ENCODE measurements at places on chromosomes 7 and 10. TPM values are rescaled to one million over a fixed set of nuclear protein-coding genes. Genes with fewer than 3 reads are reported as not detected.

Gene SDK1
- total RNA-seq: 33.1 TPM

DNA sequence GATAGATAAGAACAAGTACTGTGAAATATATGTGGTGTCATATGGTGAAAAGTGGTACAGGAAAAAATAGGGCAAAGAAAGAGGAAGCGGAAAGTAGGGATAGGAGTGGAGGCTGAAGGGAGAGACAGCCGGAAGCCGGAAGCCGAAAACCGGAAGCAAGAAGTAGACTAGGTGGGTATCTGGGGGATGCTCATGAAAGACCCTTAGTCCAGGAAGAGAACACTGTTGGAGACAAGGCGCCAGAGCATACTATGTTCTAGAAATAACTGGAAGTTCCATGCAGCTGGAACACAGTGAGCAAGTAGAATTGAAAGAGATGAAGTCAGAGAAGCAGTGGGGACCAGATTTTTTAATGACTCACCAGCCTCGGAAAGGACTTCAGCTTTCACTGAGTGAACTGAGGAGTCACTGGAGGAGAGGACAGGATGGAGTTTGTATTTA lies 22.5 kb downstream of the ST8SIA6 start:
- no peak for DNase-seq

- no peak for DNase-seq
Observed at GRCh38 chr10:33336582-33337325, 2.3 kb upstream of the NRP1 start.

GRCh38 chr10:71394926-71395562 lies 1.7 kb upstream of the CDH23 start:
- DNase-seq: no peak

DNA sequence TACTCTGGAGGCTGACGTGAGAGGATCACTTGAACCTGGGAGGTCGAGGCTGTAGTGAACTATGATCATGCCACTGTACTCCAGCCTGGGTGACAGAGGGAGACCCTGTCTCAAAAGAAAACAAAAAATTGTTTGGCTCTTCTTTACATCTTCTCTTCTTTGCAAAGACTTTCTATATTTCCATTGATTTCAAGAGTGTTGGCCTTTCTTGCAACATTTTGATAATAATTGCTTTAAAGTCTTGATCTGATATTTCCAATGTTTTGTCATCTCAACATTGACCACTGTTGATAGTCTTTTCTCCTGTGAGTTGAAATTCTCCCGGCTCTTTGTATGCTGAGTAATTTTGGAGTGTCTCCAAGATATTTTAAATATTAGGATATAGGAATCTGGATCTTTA lies 17.8 kb upstream of the CLDN4 start:
- no peak for DNase-seq

Gene NKX1-2
- 0.54 TPM for total RNA-seq

Gene ZNF853
- 10.4 TPM for total RNA-seq

DNA sequence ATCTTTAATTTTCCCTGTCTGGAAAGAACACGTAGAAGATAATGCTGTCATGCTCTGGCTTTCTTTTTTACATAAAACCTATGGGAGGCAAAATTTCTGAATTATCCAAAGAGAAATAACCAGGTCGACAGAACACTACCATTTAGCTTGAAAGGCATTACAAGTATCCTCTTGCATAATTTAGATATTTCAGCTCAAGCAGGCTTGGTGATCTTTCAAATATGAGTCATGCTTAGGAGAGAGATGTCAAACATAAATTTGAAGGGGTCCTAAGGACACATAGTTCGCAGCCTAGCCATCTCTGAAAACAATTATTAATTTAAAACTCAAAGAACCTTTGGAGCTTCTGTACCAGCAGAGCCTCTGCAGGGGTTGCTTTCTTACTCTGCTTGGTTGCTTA lies 100.9 kb downstream of the FAS start:
- DNase-seq: no peak

DNA sequence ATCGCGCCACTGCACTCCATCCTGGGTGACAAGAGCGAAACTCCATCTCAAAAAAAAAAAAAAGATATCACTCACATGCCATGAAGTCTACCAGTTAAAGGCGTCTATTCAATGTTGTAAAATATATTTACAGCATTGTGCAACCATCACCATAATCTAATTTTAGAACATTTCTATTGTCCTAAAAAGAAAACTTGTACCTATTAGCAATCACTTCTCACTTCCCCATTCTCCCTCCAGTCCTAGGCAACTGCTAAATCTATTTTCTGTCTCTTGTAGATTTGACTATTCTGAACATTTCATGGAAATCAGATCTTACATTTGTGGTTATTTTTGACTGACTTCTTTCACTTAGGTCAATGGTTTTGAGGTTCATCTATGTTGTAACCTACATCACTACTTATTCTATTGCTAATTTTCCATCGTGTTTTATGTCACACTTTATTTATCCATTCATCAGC lies 25.2 kb upstream of the OTUD1 start:
- no peak for DNase-seq

DNA sequence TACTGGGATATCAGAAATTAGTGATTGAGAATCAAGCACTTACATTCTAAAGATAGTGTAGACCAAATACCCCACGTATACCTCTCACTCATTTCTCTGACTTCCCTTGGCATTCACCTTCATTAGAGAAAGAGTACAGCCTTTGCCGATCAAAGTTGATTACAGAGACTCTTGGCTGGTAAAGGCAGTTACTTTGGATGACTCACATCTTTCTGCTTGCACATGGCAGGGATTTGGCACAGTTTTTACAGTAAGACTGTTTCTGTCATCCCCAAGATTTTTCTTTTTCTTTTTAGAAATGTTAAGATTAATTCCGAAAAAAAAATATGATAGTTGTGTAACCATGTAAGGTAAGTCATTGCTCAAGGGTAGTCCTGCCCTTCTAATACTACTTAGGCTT lies 143.0 kb downstream of the TSPAN12 start:
- no peak for DNase-seq

DNA sequence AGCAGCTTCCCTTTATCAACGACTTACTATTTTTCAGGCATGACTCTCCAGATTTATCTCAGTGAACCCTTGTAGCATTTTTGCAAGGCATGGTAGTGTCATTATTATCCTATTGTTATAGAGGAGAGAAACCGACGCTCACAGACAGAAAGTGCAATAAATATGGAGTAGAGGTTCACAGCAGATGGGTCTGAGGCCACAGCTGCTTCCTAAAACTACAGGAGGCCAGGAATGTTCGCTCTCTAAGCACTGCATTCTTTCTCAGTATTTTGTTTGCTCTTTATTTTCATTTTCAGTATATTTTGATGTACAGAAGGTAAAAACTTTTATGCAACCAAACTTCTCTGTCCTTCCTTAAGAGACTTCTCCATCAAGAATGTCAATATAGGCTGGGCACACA lies 4.5 kb upstream of the AEBP1 start:
- no peak for DNase-seq

Gene ACHE
- 14.4 TPM for total RNA-seq

GRCh38 chr7:39051707-39052106 lies 74.0 kb downstream of the POU6F2 start:
- DNase-seq: no peak

DNA sequence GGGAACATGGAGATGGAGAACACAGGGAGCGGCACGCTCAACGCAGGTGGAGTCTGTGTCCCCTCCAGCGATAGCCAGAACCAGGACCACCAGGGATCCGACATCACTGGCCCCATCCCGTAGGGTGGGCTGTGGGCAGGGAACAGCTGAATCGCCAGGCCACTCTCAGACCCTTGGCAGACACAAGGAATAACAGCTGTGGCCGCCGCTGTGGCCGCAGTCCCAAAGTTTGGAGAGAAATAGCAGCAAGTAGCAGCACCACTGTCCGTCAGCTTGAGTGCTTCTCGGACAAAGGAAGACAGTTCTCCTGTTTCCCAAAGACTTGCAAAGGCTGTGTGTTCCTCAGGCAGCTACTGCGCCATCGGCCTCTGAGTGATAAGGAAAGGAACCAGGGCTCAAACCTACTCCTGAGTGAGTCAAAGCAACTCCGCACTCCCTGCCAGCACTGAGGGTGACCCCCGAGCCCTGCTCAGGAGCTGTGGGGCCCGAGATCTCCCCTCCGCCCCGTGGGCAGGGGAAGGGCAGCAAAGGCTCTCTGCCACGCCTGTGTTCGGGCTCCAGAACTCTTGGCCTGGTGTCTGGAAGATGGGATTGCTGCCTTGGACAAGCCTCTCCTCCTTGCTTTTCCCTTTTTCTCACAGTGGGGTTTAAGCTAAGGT lies 82.3 kb upstream of the FAM20C start:
- no peak for DNase-seq

DNA sequence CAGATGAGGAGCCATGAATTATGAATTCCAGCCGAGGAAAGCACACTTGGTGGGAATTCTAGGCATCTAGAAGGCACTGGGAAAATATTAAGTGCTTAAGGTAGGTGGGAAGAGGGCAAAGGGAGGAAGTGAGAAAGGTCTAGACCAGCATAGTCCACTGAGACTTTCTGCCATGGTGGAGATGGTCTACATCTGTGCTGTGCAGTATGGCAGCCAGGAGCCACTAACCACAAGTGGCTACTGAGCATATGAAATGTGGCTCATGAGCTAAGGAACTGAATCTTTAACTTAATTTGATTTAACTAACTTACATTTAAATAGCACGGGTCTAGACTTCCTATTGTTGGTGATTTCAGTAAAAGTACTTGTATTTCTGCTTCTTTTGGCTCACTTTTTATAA lies 82.5 kb upstream of the SEM1 start:
- DNase-seq: no peak

Gene INMT
- 0.73 TPM for total RNA-seq

- no peak for DNase-seq
Observed at GRCh38 chr7:70456719-70457118, 675.2 kb upstream of the GALNT17 start.

DNA sequence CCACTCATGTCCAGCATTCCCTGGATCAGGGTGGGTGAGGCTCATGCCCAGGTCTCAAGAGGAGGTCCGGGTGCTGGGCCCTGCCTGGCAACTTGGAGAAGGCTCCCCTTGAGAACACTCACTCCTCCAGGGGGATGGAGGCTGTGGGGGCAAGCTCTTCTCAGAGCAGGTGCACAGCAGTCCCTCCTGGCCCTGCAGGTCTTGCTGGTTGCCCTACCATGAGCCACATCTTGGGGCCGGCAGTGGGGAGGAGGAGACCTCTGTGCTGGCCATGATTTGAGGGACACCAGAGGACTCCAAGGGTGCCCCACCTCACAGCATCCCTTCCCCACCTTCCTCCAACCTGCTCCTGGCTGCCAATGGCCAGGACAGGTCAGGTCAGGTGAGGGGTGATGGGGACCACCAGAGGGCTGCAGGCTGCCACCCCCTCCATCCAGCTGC lies 87.4 kb upstream of the RET start:
- no peak for DNase-seq

GRCh38 chr10:119031496-119032059 lies 2.1 kb downstream of the NANOS1 start:
- DNase-seq: no peak

- DNase-seq: no peak
Observed at GRCh38 chr7:81682873-81683272, 87.0 kb downstream of the HGF start.

Gene C7orf25
- total RNA-seq: 13.7 TPM

- DNase-seq: no peak
Observed at GRCh38 chr10:62503872-62504271, 129.7 kb downstream of the ZNF365 start.

DNA sequence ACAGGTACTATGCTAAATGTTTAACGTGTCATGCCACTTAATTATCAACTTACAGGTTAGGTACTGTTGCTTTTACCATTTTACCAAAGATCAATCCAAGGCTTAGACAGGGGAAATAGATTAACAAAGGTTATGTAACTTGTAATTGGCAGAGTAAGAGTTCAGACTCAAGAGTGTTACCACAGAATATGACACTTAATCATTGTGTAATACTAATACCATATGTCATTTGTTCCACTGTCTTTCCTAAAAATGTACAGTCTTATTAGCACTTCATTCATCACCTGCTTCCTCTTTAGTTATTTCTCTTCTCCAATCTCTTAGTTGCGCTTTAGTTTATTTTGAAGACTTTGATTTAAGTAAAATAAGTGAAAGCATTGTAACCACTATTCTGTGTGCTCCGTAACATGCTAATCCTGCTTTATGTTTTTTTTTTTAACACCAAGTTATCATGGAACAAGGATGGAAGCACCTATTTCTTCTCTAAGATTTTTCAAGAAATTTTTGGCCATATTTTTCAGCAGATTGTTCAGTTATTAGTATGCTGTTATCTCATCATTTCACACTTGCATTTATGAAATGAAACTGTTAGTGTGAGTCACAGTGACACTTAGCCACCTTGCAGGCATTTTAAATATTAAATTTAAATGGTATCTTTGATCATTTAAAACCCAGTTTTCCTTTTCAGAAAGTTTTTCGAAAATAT lies 197.3 kb downstream of the PHF14 start:
- DNase-seq: peak; percentile 5

Gene OIT3
- 1.4 TPM for total RNA-seq

DNA sequence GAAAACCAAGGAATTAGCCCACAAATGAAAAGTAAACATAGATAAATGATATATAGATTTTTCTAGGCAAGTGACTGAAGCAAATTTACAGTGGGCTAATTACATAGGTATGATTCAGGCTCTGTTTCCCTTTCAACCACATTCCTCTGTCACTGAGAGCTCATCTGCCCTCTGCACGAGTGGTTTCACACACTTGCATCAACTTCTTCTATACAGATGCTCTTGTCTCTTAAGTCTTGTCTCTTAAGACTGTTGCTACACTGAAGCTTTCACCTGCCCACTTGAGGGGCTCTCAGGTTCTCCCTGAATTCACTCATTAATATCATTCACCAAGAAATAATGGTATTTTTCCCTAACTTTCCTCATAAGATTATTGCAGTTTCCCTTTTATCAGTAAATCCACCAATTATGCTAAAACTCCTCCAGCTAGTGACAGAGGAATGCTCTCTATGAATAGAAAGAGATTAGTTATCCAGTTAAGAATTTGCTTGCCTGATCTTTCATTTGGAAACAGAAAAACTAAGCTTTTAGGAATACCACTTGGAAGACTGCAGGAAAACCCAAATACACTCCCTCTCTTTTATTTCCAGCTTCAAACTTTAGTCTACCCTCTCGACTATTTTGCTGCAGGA lies 95.7 kb downstream of the ELAPOR2 start:
- no peak for DNase-seq

- no peak for DNase-seq
Observed at GRCh38 chr7:110043519-110043918, 1047.4 kb upstream of the LRRN3 start.

Gene ASAH2
- 1.5 TPM for total RNA-seq

DNA sequence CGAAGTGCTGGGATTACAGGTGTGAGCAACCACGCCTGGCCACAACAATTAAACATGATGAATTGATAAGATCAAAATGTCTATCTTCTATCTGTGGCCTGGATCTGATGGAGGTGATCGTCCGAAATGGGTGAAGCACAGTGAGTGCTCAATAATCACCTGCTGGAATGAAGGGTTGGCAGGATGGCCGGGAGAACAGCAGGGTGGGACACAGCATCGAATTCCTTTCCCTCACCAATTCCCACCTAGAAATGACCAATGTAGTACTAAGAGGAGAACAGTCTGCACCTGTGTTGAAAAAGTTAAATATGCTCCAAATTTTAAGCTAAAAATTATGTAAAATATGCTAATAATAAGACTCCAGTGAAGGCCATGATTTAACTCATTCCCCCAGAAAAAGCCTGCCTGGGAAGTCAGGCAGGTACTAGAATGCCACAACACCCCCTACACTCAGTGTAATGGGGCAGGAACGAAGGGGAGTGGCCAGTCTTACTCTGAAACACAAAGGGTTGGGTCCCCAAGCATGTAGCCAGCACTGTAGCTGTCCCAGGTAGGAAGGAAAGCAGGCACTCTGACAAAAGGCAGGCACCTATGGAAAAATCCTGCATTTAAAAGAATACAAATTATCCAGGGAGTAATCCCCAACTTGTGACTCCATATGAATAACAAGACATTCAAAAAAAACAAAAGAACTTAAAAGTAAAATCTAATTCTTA lies 110.3 kb downstream of the VPS41 start:
- DNase-seq: no peak

Gene CHRM2
- 3.0 TPM for total RNA-seq

Gene SLC16A9
- 19.9 TPM for total RNA-seq
